ENCODE measurements at places on chromosomes 6 and 20. TPM values are rescaled to one million over a fixed set of nuclear protein-coding genes. Genes with fewer than 3 reads are reported as not detected.

Gene CPXM1
- 31.6 TPM for polyA plus RNA-seq

DNA sequence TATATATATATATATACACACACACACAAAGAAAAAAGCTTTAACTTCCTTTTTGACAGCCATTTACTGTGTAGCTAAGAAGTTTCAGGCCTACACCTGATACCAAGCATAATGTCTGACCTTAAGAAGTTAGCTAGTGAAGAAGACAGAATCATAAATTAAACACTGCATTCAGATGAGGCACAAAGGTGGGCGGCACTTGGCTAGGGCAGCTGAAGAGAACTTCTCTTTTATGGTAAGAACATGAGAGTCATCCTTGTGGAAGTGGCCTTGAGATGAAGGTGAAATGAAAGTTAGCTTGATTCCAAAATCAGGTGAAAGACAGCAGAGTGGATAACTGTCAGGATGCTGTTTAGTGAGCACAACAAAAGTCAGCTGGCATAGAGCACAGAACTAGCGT lies 46.5 kb downstream of the HTR1B start:
- DNase-seq, result no peak

DNA sequence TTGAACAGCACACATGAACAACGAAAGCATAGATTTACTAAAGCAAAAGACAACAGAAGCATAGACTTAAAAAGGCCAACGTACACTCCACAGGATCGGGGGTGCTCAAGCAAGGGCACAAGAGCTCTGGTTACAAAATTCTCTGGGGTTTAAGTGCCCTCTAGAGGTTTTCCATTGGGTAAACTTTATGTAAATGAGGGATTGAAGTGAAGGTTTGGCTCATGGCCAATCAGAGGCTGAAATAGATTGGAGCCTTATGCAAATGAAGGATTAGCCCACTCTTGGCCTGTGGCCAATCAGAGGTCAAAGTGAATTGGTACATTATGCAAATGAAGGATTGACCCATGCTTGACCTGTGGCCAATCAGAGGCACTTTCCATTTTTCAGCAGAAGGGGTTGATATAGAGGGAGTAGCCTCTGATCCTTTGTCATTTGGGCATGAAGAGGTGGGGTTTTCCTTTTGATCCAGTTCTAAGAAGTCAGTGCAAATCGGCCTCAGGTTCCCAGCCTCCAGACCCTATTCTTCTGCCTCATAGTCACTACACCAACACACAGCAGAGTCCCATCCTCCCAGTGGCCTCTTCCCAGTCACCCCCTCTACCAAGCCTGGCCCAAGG lies 244.9 kb downstream of the THBS2 start:
- DNase-seq, result no peak

- no peak for DNase-seq
Observed at GRCh38 chr6:96683819-96684528, 121.0 kb downstream of the FHL5 start.

DNA sequence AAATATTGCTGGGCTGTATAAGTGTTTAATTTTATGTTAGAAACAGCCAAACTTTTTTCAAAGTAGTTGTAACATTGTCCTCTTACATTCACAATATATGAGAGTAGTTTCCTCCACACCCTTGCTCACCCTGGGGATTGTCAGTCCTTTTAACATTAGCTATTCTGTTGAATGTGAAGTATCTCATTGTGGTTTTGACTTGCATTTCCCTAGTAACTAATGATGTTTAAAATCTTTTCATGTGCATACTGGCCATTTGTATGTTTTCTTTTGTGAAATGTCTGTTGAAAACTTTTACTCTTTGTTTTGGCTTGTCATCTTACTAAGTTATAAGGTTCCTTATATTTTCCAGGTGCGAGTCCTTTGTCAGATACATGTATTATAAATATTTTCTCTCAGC lies 32.9 kb downstream of the TRIM38 start:
- no peak for DNase-seq

DNA sequence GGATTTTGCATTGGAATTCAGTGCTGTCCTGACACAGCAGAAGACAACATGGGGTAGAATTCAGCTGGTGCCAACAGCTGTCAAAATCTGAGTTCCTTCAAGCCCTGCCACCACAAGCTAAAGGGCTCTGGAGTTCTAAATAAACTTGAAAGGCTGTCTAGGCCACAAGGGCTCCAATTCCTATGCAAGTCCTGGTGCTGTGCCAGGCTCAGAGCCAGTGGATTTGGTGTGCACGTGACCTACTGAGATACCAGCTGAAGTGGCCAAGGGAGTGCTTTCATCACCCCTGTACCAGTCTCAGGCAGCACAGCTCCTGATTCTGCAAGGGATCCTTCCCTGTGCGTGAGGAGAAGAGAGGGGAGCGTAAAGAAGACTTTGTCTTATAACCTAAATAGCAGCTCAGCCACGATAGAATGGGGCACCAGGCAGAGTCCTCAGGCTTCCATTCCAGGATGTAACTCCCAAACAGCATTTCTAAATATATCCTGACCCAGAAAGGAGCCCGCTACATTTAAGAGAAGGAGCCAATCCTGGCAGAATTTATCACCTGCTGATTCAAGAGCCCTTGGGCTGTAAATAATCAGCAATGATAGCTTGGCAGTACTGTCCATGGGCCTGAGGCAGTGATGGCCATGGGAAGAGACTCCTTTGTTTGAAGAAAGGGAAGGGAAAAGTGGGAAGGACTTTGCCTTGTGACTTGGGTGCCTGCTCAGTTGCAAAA lies 881.2 kb upstream of the EPHA7 start:
- no peak for DNase-seq

- no peak for DNase-seq
Observed at GRCh38 chr20:50517817-50518154, 7.6 kb downstream of the PTPN1 start.
